ENCODE measurements at places on chromosomes 7 and 10.

- DNase-seq: no peak
Observed at GRCh38 chr7:75663302-75663907, 75.3 kb downstream of the HIP1 start.

DNA sequence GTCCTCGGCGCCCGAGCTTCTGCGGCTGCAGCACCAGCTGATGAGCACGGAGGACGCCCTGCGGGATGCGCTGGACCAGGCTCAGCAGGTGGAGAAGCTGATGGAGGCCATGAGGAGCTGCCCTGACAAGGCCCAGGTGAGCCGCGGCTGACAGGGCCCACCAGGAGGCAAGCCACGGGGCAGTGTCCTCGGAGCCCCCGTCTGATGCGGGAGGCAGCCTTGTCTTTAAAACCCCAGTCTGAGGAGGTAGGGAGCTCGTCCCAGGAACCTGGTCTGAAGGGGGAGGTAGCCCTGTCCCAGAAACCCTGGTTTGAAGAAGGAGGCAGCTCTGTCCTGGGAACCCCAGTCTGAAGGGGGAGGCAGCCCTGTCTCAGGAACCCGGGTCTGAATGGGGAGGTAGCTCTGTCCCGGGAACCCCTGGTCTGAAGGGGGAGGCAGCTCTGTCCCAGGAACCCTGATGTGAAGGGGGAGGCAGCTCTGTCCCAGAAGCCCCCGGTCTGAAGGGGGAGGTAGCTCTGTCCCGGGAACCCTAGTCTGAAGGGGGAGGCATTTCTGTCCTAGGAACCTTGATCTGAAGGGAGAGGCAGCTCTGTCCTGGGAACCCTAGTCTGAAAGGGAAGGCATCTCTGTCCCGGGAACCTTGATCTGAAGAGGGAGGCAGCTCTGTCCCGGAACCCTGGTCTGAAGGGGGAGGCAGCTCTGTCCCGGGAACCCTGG, 53.1 kb upstream of the GTF2IRD1 start:
- DNase-seq: no peak

DNA sequence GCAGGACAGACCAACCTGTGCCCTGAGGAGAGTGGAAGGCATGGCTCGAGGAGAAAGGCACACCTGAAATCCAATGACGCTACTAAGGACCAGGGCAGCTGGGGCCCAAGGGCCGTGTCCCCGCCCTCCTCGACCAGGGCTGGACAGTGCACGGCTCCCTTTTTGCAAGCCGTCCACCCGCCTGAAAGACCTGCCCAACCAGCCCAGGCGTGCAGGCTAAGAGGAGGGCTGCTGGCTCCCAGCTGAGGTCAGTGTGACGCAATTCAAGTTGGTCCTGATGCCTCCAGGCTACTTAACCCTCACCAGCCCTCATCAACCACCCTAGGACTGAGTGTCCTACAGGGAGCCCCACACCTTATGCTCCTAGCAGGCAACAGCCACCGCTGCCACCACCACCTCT, 69.3 kb downstream of the DLG5 start:
- no peak for DNase-seq

- DNase-seq: no peak
Observed at GRCh38 chr7:107194052-107194451, 25.2 kb downstream of the HBP1 start.

DNA sequence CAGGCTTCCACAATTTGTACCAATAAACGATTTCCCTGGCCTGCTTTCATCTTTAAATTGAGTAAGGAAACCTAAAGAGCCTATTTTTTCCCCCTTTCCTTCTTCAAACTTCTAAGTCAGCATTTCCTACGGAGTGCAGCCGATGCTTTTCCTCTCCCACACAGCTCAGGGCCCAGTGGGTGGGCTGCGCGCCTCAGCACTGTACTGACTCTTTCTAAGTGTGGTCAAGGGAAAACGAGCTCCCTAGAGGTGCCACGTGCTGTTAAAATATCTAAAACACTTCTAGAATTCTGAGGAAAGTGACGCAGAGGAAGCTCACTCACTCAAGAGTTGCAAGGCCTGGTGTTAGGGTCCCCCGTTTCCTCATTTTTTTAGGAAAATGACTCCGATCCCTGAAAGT, 29.0 kb downstream of the STEAP1B start:
- no peak for DNase-seq
